Stimulated activated CD4-positive, alpha-beta T cell treated with anti-CD3 and anti-CD28 coated beads, Interleukin-2, amount 100 ng/mL, for 24 hours (primary cell): ENCODE measurements at places on chromosomes 4 and X.

GRCh38 chr4:78788007-78788889 is 12.1 kb downstream of the BMP2K start:
- no peak for DNase-seq

GRCh38 chr4:145819853-145820181 is 118.8 kb downstream of the ZNF827 start:
- no peak for DNase-seq

DNA sequence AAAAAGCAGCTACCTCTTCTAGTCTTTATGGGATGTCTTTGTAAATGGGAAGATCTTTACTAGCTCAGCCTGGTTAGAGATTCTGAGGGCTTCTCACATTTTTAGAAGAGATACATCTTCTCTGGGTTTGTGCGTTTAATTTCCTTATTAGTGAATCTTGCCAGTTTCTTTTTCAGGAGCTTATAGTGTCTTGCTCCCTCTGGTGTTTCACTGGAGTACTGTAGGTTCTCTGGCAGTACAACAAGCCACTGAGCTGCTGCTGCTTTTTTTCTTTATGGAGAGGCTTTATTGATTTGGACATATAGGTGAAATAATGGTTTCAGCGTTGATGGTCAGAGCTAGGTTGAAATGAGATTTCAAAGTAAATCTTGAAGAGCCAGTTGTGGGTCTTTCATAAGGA is 82.9 kb downstream of the LAS1L start:
- DNase-seq = no peak

DNA sequence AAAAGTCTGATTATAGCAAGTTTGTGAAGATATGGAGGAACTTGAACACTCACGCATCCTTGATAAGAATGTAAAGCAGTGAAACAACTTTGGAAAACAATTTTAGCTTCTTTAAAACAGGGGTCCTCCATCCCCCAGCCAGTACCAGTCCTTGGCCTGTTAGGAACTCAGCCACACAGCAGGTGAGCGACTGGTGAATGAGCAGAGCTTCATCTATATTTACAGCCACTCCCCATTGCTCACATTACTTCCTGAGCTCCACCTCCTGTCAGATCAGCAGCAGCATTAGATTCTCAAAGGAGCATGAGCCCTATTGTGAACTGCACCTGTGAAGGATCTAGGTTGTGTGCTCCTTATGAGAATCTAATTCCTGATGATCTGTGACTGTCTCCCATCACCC is 530.3 kb upstream of the PRKX start:
- no peak for DNase-seq

DNA sequence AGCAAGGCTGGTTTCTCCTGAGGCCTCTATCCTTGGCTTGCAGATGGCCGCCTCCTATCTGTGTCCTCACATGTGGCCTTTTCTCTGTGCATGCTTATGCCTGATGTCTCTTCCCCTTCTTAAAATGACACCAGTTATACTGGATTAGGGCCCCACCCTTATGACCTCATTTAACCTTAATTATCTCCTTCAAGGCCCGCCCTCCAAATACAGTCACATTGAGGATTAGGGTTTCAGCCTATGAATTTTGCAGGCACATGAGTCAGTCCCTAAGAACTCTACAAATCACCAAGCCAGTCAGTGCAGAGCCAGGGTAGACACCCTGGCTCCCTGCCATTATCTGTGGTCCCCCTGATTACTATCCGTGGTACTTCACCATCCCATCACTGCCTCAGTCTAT is 51.6 kb downstream of the MAML3 start:
- no peak for DNase-seq

- no peak for DNase-seq
These were observed 27.6 kb downstream of the MAP3K15 start for GRCh38 chrX:19487520-19488200.

DNA sequence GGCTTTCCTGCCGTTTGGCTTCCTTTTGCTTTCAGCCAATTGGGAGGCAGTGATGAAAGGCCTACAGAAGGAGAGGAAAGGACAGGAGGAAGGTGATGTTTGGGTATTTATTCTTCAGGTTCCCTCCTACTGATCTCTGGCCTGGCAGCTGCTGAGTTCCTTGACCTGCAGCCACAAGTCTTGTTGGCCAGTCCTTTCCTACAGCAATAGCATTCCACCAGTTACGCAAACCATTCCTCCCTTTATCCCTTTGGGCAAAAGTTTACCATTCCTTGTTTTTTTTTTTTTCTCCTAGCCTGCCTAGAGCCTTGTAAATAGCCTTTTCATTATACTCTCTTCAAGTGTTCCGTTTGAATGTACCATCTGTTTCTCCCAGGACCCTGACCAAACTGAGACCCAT is 198.1 kb upstream of the FTHL17 start:
- no peak for DNase-seq

DNA sequence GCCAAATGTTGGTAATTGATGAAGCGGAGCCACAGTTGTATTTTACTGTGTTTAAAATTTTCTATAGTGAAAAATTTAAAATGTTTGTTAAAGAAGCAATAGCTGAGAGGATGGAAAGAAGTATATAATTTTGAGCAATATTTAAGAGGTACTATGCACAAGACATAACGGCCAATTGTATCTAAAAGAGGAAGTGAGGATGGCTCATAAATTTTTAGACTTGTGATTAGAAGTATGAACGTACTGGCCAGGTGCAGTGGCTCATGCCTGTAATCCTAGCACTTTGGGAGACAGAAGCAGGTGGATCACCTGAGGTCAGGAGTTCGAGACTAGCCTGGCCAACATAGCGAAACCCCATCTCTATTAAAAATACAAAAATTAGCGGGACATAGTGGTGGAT is 12.7 kb upstream of the HHIP start:
- no peak for DNase-seq

DNA sequence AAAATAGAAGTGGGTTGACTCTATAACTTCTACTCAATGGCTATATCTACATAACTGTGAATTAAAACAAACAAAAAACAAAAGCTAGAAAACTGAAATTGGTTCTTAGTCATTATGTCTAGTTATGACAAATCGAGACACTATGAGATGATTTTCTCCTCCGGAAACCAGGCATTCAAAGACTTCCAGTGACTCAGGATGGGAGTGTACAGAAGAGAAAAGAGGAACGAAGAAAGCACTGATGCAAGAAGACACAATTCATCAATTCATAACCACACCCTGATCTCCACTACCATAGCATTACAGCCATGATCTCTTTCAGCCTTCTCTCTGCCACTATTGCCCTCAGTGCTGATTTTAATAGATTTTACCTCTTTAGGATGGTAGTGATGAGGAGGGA is 253.6 kb downstream of the CBLL2 start:
- DNase-seq = no peak

DNA sequence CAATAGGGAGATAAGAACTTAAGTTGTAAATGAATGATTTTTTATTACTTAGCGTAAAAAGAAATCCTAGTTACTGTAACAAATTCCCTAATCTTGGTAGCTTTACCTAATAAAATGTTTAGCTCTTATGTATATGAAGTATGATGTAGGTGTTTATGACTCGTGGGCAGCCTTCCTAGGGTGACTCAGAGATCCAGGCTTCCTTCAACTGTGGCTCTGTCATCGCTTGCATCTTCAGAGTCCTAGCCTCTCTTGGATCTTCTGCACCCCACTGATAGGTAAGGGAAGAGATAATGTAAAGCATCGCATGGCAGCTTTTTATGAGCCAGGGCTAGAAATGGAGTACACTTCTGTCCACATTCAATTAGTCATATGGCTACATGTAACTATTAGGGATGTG is 165.6 kb upstream of the GLRA2 start:
- no peak for DNase-seq

GRCh38 chrX:38519651-38520050 is 41.7 kb upstream of the TSPAN7 start:
- DNase-seq = no peak

DNA sequence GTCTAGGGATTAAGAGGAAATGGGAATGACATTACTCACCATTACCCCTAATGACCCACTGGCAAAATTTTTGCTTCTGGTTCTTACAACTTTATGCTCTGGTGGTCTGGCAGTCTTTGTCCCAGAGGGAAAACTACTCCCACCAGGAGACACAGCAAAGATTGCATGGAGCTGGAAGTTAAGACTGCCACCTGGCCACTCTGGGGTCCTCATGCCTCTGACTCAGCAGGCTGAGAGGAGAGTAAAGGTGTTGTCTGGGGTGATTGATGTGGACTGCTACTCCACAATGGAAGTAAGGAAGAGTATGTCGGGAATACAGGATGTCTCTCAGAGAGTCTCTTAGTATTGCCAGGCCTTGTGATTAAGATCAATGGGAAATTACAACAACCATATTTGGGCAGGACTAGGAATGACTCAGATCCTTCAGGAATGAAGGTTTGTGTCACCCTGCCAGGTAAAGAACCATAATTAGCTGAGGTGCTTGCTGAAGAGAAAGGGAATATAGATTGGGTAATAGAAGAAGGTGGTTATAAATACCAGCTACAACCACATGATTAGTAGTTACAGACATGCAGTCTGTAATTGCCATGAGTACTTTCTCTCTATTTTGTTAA is 215.5 kb downstream of the GPAT3 start:
- no peak for DNase-seq

GRCh38 chrX:13014111-13015096 is 30.0 kb downstream of the FAM9C start:
- DNase-seq = no peak

GRCh38 chr4:183436417-183436816 is 8.0 kb upstream of the CDKN2AIP start:
- no peak for DNase-seq

DNA sequence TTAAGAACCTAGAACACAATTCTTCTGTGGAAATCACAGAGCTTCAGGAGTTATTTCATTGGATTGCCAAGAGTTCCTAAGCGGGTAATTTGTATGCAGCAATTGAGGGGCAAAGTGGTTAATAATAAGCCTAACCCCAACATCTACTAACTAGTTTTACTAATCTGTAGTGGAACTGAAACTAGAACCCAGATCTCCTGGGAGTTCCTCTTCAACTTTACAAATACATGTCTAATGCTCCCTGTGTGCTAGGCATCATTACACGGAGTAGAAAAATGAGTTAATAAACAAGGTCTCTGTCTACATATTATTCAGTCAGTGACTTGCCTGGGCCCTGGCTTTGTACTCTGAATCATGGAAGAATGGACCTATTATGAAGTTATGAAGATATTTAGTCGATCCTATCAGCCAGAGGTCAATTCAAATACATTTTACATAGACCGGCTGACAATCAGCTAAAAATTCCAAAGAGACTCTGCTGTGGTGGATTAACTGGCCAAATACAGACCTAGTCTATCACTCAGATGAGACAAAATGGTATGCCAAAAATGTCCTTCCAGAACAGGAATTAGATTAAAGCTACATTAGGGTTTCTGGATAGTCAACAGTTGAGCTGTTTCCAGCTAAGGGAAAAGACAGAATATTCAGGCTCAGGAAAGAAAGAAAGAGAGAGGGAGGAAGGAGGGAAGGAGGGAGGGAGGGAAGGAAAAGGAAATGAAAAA is 326.0 kb downstream of the FBXW7 start:
- DNase-seq = no peak

GRCh38 chr4:39961311-39961877 is 16.3 kb downstream of the PDS5A start:
- DNase-seq = no peak
